ENCODE measurements at places on chromosomes 3 and 15. TPM values are rescaled to one million over a fixed set of nuclear protein-coding genes. Genes with fewer than 3 reads are reported as not detected.
A peak's percentile ranks its signal among the peaks of the same experiment; 100 is the strongest.

DNA sequence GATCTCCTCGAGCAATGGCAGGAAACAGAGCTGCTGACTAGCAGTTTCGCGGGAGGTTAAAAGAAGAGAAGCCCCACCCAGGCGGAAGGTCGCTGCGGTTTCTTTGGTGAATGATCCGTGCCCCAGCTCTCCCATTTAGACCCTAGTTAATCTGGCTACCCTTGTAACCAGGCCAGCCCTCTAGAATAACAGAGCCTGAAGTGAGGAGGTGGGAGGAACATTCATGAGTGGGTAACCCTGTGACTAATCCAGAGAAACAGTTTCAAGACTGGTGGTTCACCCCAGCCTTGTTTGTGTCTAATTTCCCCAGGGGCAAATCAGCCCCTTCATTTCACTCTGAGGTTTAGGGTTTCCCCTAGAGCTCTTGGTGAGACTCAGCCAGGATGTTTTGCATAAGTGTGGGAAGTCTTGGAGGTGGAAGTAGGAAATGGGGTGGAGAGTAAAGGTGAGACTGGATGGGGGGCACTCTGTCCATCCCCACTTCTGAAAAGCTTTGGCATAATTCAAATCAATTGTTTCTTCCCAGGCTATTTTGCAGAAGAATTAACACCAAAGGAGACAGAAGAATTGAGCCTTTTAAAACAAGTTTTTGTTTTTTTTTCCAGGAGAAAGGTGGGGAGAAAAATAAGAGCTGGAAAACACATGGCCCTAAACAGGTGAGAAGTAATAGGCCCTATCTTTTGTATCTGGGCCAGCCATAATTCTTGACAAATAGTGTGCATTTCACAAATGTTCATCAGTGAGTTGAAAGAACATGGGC, 303.1 kb downstream of the RPLP1 start:
- peak; percentile 63 for DNase-seq
- peak overlapping the region; percentile 71 for H3K4me3 ChIP-seq
- peaks cover 72% of the 10 kb centered on the region for H3K4me1 ChIP-seq
- H3K27me3 ChIP-seq, result no peaks in the 10 kb centered on the region
- H3K36me3 ChIP-seq, result peaks cover 4% of the 10 kb centered on the region
- H3K27ac ChIP-seq, result peak overlapping the region; percentile 89

The UNC13C gene
- not detected for total RNA-seq

The NMD3 gene
- 45.8 TPM for total RNA-seq

The NME9 gene
- total RNA-seq, result not detected

DNA sequence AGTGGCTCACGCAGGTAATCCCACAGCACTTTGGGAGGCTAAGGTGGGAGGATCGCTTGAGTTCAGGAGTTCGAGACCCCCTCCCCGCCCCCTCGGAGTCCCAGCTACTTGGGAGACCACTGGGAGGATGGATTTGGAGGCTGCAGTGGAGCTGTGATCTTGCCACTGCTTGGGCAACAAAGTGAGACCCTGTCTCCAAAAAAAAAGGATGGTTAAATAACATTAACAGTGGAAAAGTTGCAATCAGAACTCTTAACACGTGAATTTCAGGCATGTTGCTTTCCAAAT, 1.4 kb upstream of the TMEM87A start:
- no peak for DNase-seq
- peak overlapping the region; percentile 100 for H3K27ac ChIP-seq
- no peaks in the 10 kb centered on the region for H3K27me3 ChIP-seq
- peaks cover 55% of the 10 kb centered on the region for H3K36me3 ChIP-seq
- peak overlapping the region; percentile 100 for H3K4me3 ChIP-seq

- no peak overlapping the region for H3K27ac ChIP-seq
- no peak overlapping the region for H3K4me3 ChIP-seq
These were observed 52.9 kb upstream of the RNU6-1 start for GRCh38 chr15:67892559-67893377.

DNA sequence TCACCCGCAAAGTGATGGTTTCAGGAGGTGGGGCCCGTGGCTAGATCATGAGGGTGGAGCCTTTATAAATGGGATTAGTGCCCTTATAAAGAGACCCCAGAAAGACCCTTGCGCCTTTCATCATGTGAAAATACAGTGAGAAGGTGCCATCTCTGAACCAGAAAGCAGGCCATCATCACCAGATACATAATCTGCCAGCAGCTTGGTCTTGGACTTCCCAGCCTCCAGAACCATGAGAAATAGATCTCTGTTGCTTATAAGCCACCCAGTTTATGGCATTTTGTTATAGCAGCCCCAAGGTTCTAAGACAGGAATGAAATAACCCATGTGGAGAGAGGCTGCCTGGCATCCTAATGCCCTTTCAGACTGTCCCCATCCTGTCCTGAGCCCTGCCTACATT, 127.8 kb upstream of the SMAD3 start:
- H3K36me3 ChIP-seq, result no peaks in the 10 kb centered on the region
- H3K4me1 ChIP-seq, result no peaks in the 10 kb centered on the region
- H3K27ac ChIP-seq, result no peak overlapping the region
- H3K4me3 ChIP-seq, result no peak overlapping the region
- peaks cover 6% of the 10 kb centered on the region for H3K27me3 ChIP-seq
- no peak for DNase-seq

The APBA2 gene
- total RNA-seq, result not detected

The AVEN gene
- 15.7 TPM for total RNA-seq

The RAD51 gene
- 4.1 TPM for total RNA-seq

The BOC gene
- 0.33 TPM for total RNA-seq

DNA sequence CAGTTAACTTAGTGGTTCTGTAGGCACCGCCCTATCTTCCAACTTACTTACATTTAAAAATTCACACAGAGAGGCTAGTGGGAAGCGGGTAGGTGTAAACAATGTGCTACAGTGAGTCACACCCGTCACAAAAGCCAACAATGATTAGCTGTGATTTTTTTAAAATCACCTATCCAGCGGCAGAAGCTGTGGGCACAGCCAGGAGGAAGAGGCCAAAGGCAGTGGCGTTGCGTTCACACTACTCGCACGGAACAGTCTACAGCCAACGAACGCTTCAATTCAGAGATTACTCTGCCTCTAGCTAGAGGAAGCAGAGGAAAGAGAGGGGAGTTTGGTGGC, 2.5 kb upstream of the NLGN1 start:
- no peaks in the 10 kb centered on the region for H3K36me3 ChIP-seq
- H3K4me3 ChIP-seq, result peak overlapping the region; percentile 56
- peaks cover 46% of the 10 kb centered on the region for H3K27me3 ChIP-seq
- DNase-seq, result no peak
- H3K4me1 ChIP-seq, result peaks cover 22% of the 10 kb centered on the region

The PLA2G4D gene
- total RNA-seq, result not detected

DNA sequence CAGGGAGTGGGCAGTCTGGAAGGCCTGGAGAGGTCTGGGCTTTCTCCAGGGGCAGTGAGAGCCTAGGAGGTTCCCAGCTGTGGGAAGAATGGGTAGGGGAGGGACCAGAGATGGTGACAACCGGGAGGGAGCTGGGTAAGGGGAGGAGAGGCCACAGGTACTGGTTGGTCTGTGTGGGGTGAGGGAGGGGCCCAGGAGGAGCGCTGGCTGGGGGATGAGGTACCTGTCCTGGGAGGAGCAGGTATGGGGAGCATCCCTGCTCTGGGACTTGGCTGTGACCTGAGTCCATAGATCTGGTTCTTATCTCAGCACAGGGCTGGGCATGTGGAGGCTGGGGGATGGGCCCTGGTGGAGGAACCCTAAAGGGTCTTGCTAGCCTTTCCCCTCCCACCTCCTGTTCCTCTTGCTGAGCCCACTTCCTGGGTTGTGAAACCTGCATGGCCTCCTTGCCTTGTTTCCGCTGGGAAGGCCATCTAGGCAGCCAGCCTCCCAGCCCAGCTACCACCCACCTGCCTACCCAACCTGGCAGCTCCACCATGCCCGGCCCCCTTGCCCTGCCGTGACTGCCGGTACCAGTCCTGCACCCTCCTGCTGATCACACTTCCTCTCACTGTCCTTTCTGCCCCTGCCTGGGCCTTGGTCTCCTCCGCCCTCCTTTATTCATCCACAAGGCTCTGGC, 11.0 kb downstream of the PRKCD start:
- peak overlapping the region; percentile 50 for H3K4me3 ChIP-seq
- no peaks in the 10 kb centered on the region for H3K27me3 ChIP-seq
- peaks cover 95% of the 10 kb centered on the region for H3K4me1 ChIP-seq
- peak overlapping the region; percentile 69 for H3K27ac ChIP-seq

DNA sequence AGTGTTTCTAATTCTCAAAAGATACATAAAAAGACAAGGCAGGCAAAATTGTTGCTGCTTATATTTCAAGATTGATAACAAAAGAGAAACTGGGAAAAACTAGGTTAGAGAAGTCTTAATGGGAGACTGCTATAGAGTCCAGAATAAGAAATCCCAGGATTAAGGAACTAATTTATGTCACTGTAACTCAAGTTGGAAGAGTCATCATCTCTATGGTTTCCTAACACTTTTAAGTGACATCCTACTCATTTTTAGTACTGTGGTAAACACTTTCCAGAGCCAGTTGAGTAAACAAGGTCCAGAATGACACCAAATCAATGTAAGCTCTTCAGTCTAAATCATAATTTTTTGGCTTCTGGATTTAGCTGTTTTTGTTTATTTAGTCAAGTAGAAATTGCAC, 8.0 kb downstream of the CLDN16 start:
- no peaks in the 10 kb centered on the region for H3K4me1 ChIP-seq
- H3K36me3 ChIP-seq, result no peaks in the 10 kb centered on the region
- no peak overlapping the region for H3K4me3 ChIP-seq
- no peak overlapping the region for H3K27ac ChIP-seq

DNA sequence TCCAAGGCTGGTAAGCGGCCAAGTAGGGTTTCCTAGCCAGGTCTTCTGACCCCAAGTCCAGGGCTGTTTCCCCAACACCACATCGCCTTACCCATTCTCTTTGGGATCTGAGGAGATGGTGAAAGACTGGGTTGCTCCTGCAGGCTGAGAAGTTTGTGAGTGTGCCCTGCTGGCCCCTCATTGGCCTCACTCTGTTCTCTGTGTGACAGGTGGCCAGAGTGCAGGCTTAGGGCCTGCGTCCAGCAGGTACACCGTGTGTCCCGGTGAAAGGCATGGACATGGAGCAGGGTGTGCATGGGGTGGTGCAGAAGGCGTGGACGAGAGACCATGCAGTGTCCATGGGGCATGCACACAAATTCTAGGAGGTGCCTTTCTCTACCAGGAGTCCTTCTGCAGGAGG, 91.3 kb downstream of the DGKG start:
- no peak overlapping the region for H3K4me3 ChIP-seq
- no peaks in the 10 kb centered on the region for H3K4me1 ChIP-seq
- no peak overlapping the region for H3K27ac ChIP-seq
- no peak for DNase-seq
- H3K36me3 ChIP-seq, result no peaks in the 10 kb centered on the region

The LIPC gene
- not detected for total RNA-seq

The CLEC3B gene
- total RNA-seq, result not detected

The KIF7 gene
- 0.22 TPM for total RNA-seq

The FAM81A gene
- total RNA-seq, result 6.2 TPM

DNA sequence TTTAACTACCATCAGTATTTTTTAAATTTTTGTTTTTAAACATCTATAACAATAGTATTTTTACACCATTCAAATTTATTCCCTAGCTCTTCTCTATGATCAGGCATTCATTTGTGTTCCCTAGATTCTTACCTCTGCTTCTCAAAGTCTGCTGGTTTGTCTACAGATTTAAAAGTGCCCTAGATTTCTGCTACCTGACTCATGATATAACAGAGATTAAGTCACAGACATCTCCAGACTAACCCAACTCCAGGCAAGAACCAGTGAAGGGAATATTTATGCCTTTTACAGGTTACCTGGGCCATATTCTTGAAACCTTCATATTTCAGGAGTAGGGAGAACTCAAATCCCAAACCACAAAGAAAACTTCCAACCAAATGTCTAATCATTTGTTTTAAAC, 38.8 kb downstream of the ADAM10 start:
- H3K36me3 ChIP-seq, result peaks cover 31% of the 10 kb centered on the region
- H3K27me3 ChIP-seq, result no peaks in the 10 kb centered on the region
- DNase-seq, result no peak
- H3K4me3 ChIP-seq, result no peak overlapping the region
- peaks cover 37% of the 10 kb centered on the region for H3K4me1 ChIP-seq

GRCh38 chr15:101604124-101604874, 47.9 kb downstream of the TM2D3 start:
- no peak overlapping the region for H3K27ac ChIP-seq
- peaks cover 15% of the 10 kb centered on the region for H3K27me3 ChIP-seq
- DNase-seq, result no peak
- H3K36me3 ChIP-seq, result no peaks in the 10 kb centered on the region

DNA sequence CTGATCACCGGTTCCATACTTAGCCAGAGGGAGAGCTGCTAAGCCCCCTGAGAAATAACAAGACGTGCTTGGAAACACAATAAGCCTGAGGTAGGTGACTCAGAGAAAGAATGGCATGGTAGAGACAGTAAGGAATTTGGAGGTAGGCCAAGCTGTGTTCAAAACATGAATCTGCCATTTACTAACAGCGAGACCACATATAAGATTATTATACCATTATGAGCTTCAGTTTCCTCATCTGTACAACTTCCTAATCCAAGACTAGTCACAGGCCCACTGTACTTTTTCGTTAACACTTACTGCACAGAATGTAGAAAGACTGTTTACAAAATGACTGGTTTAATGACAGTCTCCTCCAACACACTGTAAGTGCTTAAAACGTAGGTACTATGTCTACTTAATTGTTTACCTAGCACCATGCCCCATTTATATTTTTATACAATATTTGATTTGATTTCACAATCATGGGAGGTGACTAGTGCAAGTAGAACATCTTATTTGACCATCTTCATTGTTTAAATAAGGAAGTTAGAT, 25.7 kb downstream of the ATOSA start:
- peaks cover 17% of the 10 kb centered on the region for H3K4me1 ChIP-seq
- no peak overlapping the region for H3K4me3 ChIP-seq
- H3K27me3 ChIP-seq, result no peaks in the 10 kb centered on the region

The SERPINI2 gene
- not detected for total RNA-seq

The LTF gene
- not detected for total RNA-seq

- no peak for DNase-seq
- no peak overlapping the region for H3K27ac ChIP-seq
- H3K4me3 ChIP-seq, result no peak overlapping the region
- H3K36me3 ChIP-seq, result no peaks in the 10 kb centered on the region
- no peaks in the 10 kb centered on the region for H3K4me1 ChIP-seq
These were observed 40.5 kb downstream of the BCHE start for GRCh38 chr3:165796701-165797100.

- no peak overlapping the region for H3K4me3 ChIP-seq
- no peaks in the 10 kb centered on the region for H3K36me3 ChIP-seq
- no peak for DNase-seq
- no peak overlapping the region for H3K27ac ChIP-seq
These were observed 390.3 kb downstream of the GABRB3 start for GRCh38 chr15:26382444-26383072.

DNA sequence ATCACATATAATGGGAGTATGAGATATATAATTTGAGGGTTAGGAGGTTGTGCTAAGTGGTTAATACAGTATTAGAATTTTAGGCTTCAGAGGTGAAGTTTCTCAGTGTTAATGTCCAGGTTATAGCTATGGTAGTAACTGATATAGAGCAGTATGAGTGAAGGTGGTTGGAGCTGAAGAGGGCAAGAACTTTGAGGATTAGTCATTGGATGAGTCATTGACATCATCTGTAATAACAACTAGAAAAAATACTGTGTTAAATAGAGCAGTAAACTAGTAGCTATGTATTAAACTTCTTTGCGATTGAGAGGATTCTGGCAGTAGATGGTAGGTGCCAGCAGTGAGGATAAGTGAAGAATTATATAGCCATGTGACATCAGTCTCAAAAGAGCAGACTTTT, 47.5 kb upstream of the EIF3J start:
- DNase-seq, result no peak
- no peak overlapping the region for H3K4me3 ChIP-seq
- peaks cover 70% of the 10 kb centered on the region for H3K36me3 ChIP-seq
- H3K4me1 ChIP-seq, result peaks cover 7% of the 10 kb centered on the region

- DNase-seq, result no peak
- H3K36me3 ChIP-seq, result no peaks in the 10 kb centered on the region
These were observed 87.3 kb downstream of the SMAD6 start for GRCh38 chr15:66789029-66790025.

- H3K36me3 ChIP-seq, result no peaks in the 10 kb centered on the region
- H3K4me3 ChIP-seq, result no peak overlapping the region
- H3K27me3 ChIP-seq, result peaks cover 5% of the 10 kb centered on the region
These were observed 26.3 kb downstream of the GABRR3 start for GRCh38 chr3:98008855-98009254.

Measured in activated B cell treated with CpG ODN at 0.5 μM for 24 hours (primary cell).